ENCODE measurements at places on chromosomes 16 and 17. TPM values are rescaled to one million over a fixed set of nuclear protein-coding genes. Genes with fewer than 3 reads are reported as not detected.

DNA sequence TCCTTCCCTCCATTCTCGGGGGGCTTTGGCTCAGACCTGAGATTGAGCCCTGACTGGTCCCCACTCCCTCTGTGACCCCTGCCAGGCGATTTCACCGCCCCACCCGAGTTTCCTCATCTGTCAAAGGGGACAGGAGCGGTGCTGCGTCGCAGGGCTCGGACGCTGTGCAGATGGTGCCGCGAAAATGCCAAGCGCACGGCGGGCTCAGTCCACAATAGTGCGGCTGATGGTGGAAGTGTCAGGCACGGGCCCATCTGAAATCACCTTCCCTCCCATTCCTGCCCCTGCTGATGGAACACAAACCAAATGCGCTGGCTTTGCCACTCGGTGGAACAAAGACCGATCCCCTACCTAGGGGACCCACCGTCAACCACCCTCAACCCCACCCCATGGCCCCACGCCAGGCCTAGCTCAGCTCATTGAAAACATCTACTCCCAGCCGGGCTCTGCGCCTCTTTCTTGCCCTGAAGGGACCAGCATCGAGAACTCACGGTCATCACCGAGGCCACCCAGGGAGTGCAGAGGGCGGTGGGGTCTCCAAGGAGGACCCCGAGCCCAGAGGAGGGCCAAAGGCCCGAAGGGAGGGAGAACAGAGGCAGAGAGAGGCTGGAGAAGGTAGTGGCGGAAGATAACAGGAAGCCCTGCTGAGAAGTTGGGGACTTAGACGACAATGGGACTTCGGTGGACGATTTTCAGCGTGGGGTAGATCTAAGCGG is 1.4 kb downstream of the CARHSP1 start:
- DNase-seq: no peak

GRCh38 chr16:57815987-57816745 is 13.9 kb upstream of the KIFC3 start:
- DNase-seq: peak; percentile 92

GRCh38 chr17:10628756-10629155 is 28.4 kb downstream of the MYH3 start:
- DNase-seq: no peak

DNA sequence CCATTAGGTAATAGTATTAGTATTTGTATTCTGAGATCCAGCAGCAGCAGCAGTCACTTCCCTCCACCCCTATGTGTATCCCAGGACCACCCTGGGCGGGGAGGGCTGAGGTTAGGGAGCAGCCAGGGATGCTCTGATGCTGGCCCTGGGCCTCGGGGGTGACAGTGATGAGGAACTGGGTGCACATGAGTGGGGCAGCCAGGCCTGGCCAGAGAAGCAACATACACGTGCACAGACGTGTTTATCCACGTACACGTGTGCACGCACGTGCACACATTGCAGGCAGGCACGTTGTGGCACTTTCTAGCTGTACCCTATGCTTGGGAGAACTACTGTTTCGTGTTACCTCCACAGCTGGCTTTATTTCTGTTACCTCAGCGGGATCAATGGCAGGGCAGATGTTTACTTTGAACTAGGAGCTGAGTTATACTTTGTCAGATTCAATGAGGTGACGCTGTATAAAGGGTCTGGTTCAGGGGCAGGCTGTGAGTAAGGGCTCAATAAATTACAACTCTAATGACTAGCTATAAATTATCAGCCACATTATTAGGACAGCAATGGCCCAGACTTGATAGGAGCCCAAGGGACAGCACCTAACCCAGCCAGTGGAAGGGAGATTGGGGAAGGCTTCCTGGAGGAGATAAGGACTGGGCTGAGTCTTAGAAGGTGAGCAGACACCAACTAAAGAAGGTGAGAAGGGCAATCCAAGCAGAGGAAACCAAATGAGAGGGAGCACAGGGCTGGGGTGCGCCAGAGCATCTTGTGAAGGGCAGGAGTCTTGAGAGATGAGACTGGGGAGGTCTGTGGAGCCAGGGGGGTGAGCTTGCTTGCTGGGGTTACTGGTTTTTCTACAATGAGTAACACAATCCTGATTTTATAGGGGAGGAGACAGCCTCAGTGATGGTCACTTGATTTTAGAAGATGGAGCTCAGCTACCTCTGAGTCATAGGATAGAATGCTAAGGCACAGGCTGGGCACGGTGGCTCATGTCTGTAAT is 22.4 kb upstream of the CA4 start:
- DNase-seq: peak; percentile 27

GRCh38 chr17:61632826-61633225 is 41.8 kb upstream of the NACA2 start:
- no peak for DNase-seq

- no peak for DNase-seq
Measured at GRCh38 chr16:26598061-26598460, 468.7 kb upstream of the C16orf82 start.

- no peak for DNase-seq
Measured at GRCh38 chr17:79011451-79012147, 2.0 kb upstream of the CANT1 start.

The KRT24 gene
- total RNA-seq: 0.52 TPM

The NOTUM gene
- total RNA-seq: 4.0 TPM

The CYBA gene
- 279 TPM for total RNA-seq

The GRAP gene
- total RNA-seq: 3.6 TPM

The TMEM204 gene
- total RNA-seq: 32.8 TPM

The SOX15 gene
- total RNA-seq: 8.0 TPM

All from ureter (tissue), 1 donor.